AG04450 (cell line): ENCODE measurements at places on chromosomes 5 and 9.
A peak's percentile ranks its signal among the peaks of the same experiment; 100 is the strongest.

GRCh38 chr9:16516891-16517290 lies 353.6 kb downstream of the BNC2 start:
- no peak for DNase-seq

DNA sequence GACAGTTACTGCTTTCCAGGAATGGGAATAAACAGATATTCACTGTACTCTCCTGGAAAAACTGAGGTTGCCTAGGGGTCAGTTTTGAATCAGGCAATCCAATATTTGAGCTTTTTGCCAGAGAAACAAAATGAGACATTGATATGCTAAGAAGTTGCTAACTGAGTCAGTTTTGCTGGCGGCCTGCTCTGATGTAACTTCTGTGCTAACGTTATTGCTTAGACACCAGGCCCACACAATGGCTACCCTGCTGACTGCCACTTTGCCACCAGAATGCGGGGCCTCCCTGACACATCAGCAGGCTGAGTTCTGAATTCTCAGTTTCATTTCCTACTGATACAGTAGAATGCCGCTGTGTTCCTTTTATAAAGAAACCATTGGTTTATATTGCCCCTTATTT lies 18.2 kb upstream of the ZNF618 start:
- DNase-seq = no peak

DNA sequence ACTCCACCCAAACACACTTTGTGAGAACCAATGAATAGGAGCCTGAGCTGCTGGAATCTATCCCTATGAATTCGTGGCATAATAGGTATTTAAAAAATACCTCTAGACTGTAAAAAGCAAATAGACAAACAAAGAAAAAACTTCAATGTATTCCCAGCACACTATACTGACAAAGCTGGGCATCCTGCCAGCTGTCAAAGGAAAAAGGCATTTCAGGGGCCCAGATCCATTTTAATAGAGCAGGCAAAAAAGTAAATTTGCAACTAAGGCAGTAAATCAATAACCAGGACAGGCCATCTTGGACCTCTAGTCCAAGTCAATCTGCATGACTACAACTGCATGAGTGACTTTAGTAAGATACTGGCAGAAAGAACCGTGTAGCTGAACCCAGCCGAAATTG lies 25.6 kb upstream of the LARP1 start:
- no peak for DNase-seq

DNA sequence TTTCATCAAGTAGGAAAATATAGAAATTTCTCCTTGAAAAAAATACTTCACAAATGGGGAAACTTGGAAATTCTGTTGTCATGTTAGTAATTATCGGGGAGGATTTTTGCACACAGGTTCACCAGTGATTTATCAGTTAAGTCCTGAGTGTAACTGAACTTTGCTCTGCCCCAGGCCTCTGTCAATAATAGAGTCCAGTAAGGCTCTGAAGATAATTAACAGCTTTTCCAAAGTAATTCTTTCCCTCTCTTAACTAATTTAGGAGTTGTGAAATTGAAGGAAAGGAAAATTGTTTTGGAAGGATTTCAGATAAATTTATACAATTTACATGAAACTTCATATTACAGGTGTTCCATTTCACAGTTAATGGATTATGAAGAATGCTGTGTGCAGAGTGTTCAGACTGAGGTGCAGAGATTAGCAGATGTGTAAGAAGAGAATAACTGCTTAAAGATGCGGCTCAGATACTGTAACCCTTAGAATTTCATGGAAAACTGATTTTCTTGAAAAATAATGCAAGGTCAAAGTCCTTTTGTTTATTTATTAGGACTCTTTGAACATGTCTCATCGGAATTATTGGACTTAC lies 2.9 kb upstream of the AGXT2 start:
- DNase-seq = no peak

DNA sequence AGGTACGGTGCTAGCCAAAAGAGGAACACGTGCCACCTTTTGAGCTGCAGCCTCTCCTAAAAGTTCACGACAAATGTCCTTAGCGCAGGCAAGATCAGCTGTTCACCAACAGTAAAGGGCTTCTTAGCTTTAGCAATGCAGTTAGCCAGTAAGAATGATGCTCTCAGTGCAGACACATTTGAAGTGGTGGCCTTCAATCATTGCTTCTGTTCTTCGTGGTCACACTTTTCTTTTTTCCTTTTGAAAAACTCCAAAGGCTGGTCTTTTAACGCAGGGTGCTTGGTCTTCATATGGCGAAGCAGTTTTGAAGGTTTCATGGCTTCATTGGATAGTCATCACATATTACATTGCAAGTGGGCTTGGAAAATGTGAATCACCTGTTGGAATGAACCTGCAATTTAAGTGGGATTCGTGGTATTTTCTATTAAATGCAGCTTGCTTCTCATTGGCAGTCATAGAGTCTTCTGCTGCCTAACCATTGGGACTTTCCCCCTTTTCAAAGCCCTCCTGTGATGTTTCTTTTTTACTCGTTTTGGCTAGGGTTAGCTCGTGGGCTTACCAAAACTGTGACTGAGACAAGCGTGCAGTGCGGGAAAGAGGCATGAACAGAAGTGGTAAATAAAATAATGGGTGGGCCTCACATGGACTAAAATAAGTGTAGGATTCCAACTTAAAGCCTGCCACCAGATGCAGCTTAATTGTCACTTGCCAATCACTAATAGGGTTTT lies 100.9 kb downstream of the MRPL36 start:
- DNase-seq = no peak

GRCh38 chr5:139273322-139273571 lies 20.3 kb upstream of the MATR3 start:
- no peak for DNase-seq

- DNase-seq = no peak
Measured at GRCh38 chr5:103758996-103759395, 196.4 kb upstream of the NUDT12 start.

DNA sequence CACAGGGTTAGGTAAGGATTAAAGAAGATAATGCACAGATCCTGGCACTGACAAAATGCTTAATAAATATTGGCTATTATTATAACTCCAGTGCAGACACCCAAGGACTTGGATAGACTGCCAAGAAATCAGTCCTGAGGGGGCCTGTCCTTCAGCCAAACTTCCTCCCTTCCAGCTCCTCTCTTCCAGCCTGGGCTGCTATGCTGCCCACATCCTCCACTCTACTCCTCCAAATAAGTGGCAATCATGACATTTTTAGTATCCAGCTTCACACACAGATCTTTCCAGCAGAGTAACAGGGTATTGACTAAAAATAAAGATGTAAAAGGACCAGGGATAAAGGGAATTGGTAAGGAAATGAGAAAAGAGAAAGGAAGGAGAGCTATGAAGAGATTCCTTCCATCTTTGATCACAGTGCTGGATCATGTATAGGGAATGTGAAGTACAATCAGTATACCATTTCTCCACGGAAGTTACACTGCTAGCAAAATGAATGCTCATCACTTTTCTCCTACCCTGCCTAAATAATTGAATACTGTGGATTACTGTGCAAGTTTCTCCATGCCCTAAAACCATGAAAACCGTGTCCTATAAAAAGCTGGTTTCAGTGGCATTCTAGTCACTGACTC lies 136.0 kb upstream of the OSMR start:
- DNase-seq = no peak

DNA sequence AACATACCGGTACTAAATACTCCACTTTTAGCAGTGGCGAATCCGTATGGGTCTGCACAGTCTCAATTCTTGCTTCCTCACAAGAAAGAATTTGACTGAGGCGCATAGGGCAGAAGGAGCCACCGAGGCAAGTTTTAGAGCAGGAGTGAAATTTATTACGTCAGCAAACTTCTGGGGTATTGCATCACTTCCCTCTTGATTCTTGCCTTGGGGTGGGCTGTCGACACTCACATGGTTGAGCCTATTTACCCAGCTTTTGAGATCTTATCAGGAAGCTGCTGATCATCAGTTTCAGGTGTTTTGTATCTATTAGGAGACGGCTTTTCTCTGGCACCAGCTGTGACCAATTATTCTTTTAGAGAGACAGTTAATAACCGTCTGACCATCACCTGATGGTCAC lies 111.5 kb upstream of the CCNH start:
- no peak for DNase-seq

DNA sequence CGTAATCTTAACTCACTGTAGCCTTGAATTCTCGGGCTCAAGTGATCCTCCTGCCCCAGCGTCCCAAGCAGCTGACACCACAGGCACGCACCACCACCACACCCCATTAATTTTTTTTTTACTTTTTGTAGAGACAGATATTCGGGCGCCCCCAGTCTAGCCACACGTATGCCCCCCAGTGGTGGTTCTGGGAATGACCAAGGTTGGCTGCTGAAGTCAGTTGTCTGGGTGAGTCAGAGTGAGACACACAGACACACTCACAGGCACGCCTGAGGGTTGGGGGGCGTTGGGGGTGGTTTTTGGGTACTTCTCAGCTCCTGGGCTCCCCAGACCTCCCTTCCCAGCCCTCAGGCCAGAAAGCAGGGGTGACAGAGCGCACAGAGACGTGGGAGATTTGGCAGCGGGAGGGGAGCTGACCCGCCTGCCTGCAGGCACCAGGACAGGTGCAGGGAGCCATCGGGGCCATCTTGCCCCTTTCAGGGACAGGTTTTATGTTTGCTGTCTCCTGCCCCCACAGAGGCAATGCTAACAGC lies 4.2 kb upstream of the ENTPD8 start:
- peak; percentile 26 for DNase-seq

GRCh38 chr5:140996060-140996459 lies 29.8 kb downstream of the PCDHAC2 start:
- no peak for DNase-seq

DNA sequence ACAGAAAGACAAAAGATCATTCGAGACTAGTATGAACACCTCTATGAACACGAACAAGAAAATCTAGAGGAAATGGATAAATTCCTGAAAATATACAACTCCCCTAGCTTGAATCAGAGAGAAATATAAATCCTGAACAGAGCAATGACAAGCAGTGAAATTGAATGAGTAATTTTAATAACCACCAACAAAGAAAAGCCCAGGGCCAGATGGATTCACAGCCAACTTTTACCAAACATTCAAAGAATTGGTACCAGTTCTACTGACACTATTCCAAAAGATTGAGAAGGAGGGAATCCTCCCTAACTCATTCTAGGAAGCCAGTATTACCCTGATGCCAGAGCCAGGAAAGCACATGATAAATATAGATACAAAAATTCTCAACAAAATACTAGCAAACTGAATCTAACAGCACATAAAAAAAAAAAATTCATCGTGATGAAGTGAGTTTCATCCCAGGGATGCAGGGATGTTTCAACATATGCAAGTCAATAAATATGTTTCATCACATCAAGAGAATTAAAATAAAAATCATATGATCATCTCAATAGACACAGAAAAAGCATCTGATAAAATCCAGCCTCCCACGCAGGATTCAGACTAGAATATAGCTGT lies 25.2 kb upstream of the PTGER4 start:
- no peak for DNase-seq

DNA sequence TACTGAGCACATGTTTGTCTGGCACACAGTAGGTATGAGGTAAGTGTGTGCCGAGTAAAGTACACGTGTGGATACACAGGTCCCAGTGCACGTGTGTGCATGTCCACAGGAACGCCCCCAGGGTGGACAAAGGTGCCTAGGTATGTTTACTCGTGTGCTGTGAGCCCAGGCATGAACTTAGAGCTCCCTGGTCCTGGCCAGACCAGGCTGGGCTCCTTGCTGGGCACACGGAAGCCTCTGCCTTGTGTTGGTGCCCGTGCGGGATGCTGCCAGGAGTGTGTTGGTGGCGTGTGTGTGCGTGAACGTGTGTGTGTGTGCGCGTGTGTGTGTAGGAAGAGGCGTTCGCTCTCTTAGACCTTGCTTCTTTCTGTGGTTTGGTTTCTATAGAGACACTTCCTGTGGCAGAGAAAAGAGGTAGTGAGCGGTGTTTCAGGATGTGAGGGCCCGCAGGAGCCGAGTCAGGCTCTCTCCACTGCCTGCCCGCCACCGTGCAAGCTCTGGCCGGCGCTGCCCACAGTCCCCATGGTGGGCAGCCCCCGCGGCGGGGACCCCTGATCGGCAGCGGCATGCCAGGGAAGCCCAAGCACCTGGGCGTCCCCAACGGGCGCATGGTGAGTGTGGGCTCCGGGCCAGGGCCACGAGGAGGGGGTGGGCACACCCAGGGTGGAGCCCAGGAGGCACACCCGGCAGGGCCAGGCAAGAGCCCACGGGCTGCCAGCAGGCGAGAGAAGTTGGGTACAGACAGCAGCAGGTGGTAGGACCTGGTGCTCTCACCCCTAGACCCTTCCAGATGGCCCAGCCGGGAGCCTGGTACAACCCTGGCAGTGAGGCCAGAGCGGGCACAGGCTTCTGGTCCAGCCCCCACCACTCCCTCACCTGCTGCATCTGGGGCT lies at the start of gene RGS14:
TSS of gene RGS14 (plus strand) at position 466 of the 893 bp plus-strand sequence. CDS start at position 567, 101 bp downstream.
- no peak for DNase-seq
